ENCODE measurements at places on chromosomes 13 and 19.

GRCh38 chr13:73681779-73682178 lies 452.4 kb downstream of the KLF12 start:
- DNase-seq: no peak

- DNase-seq: no peak
Observed at GRCh38 chr13:70380809-70381208, 272.6 kb upstream of the KLHL1 start.

DNA sequence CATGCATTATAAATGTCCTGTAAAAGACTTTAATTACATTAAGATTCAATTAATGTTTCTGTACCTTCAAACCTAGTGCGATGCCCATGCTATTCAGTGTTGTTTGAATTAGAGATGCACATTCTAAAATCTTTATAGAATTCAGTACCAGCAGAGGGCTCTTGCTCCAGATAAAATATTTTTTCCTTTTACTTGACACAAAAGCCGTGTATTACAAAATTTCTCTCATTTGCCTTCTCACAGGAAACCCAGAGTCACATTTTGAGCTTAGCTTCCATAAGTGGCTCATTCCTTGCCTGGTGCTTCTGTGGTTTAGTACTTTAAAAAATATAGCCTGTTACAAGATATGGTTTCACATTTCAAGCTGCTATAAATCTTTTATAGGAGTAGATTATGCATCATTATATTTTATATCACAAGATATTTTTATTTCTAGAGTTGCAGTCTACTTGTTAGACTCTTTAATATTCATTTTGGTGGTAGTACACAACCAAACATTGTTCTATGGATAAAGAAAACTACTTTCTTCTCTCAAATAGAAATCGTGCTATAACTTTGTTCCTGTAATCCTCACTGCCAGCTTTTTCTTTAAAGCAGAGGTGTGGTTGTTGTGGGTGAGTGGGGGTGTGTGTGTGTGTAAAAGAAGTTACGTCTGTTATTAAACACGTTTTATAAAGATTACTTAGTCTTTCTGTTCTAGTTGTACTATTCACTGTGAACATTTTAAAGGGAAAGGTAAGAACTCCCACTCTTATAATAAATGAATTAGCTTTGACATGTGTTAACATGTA lies 101.4 kb downstream of the RNF17 start:
- no peak for DNase-seq

- DNase-seq: peak; percentile 89
Observed at GRCh38 chr19:58150328-58150921, at the start of gene ZNF329. Gene ZNF329, minus strand, starts transcription at chr19:58150789. Its CDS starts 21,286 bp downstream, at chr19:58129503.

- no peak for DNase-seq
Observed at GRCh38 chr19:7888145-7888825, at the start of gene LRRC8E. Gene LRRC8E, plus strand, starts transcription at chr19:7888510. Its CDS starts 7,094 bp downstream, at chr19:7895604.

- no peak for DNase-seq
Observed at GRCh38 chr19:28514166-28514565, 698.8 kb downstream of the UQCRFS1 start.

- no peak for DNase-seq
Observed at GRCh38 chr19:31533114-31533513, 183.9 kb upstream of the TSHZ3 start.

DNA sequence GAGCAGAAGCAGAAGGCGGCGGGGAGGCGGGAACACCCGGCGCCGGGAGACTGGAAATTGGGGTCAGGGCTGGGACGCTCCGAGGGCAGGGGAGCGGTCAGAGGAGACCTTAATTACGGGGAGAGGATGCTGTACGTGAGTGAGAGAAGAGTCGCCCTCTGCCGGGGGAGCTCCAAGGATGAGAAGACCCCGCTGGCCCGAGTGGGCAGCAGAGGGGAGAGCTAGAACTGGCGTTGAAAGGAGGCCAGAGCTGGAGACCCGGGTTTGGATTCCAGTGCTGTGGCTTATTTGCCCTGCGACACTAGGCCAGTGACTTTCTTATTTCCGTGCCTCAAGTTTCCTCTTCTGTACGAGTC lies 536 bp downstream of the FAM32A start:
- DNase-seq: no peak

GRCh38 chr19:6216996-6217751 lies 62.6 kb downstream of the MLLT1 start:
- no peak for DNase-seq

- DNase-seq: peak; percentile 7
Observed at GRCh38 chr13:94813920-94814475, 101.7 kb upstream of the SOX21 start.

GRCh38 chr13:33112766-33113165 lies 96.5 kb downstream of the KL start:
- no peak for DNase-seq

DNA sequence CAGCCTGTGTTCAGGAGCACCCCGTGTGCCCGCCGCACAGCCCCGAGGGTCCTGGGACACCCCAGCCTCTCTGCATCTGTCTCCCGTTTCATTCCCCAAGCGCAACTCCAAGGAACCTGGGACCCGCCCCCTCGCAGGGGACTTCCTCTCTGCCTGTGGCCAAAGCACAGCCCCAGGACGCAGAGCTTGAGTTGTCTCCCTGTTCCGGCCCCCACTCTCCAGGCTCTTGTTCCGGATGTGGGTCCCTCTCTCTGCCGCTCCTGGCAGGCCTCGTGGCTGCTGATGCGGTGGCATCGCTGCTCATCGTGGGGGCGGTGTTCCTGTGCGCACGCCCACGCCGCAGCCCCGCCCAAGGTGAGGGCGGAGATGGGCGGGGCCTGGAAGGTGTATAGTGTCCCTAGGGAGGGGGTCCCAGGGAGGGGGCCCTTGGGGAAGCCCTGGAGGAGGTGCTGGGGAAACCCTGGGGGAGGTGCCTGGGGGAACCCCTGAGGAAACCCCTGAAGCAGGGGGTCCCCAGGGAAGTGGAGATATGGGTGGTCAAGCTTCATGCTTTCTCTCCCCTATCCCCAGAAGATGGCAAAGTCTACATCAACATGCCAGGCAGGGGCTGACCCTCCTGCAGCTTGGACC lies 1.3 kb downstream of the HCST start:
- DNase-seq: peak; percentile 65

- DNase-seq: no peak
Observed at GRCh38 chr19:4134351-4134750, 10.4 kb upstream of the MAP2K2 start.

- no peak for DNase-seq
Observed at GRCh38 chr19:51460164-51460992, 2.1 kb upstream of the SIGLEC8 start.

GRCh38 chr13:92473765-92474475 lies 752.7 kb upstream of the GPC6 start:
- no peak for DNase-seq

DNA sequence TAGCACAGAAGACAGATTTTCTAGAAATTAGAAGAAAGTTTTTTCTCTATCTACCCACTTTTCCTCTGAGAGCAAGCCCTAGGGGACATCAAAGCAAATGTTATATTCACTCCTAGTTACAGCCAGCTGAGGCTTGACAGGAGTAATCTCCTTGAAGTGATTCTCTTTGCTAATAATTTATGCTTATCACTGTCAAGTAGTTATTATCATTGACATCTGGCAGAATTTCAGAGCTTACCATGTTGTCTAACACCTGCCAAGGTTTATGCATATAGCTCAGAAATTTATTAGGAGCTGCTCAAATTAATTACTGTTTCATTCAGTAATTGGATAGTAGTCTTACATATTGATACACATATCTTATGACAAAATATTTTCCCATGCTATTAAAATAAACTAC lies 465.9 kb upstream of the ATXN8OS start:
- no peak for DNase-seq

- no peak for DNase-seq
Observed at GRCh38 chr13:35672611-35673010, 196.1 kb upstream of the MAB21L1 start.

DNA sequence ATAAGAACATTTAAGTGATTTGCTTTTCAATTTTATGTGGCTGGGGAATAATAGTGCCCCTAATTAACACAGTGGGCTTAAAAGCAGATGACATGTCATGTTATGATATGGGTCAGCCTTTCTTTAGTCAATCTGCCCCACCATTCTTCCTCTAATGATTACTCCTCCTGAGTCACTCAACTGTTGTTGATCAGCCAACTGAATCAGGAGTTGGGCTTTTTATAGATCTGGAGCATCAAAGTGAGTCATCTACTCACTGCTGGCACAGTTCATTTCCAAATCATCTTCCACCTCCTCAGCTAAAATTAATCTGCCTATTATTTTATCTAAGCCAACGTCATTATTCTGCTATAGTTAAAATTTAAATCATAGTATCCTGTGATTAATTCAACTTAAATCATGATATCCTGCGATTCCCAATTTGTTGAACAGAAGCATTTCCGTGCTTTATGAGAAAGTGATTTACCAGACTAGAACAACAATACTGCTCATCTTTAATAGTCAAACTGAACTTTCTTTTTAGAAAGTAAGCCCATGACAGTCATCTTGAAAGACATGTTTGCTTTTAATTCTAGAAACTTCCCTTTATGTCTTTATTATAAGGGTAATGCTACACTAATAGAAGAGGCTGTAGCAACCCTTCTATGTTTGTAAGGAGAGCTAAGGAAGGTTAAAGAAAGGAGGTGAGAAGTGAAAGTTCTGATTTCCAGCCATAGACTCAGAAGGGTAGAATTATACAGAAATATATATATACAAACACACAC lies 551.4 kb downstream of the TBC1D4 start:
- no peak for DNase-seq

GRCh38 chr13:31209172-31209840 lies 9.5 kb downstream of the B3GLCT start:
- DNase-seq: no peak

DNA sequence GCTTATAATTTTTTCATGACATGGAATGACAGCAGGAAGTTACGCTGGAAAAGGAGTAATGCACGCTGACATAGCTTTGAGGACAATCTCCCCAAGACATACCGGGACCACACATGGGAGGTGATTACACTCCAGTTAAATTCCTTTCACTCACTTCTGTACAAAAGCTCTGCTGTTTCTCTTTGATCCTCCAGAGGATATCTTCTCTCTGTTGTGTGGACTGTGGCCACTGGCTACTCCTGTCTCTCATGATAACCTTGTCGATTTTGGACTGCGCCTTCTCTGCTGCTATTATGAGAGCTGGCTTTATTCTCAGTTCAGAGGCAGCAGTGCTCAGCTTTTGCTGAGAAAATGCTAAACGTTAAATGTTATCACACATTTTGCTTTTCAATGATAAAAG lies 464.6 kb downstream of the FGF9 start:
- DNase-seq: no peak

GRCh38 chr19:45952686-45953505 lies 20.8 kb downstream of the NOVA2 start:
- no peak for DNase-seq

DNA sequence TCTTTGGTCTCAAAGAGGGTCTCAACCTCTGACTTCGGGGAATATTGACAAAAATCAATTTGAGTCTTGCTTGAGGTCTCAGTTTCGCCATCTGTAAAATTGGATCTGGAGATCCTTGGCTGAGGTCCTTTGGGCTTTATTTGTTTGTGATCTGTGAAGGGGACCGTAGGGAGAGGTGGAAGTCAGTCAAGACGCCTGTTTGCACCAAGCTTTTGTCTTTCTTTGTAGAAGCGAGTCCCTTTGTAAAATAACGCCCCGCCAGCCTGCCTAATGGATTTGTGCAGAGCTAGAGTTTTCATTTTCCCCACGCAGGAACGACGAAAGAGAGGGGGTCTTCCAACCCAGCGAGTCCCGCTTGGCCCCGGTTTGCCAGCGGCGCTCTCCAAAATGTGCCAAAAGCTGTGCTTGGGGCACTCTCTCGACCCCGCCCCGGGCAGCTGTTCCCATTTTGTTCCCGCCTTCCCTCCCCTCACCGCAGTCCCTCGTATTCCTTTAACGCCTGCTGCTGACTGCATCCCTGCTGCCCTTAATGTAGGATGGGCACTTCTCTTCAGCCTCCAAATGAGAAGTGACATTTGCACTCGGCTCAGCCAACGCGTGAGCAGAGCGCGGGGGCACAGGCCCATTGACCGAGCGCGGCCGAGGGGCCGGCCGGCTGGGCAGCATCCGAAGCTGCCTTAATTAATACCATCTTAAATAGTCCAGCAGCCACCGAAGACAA lies 13.0 kb downstream of the ZIC5 start:
- no peak for DNase-seq

GRCh38 chr13:38888309-38888708 lies 102.3 kb downstream of the STOML3 start:
- DNase-seq: no peak

DNA sequence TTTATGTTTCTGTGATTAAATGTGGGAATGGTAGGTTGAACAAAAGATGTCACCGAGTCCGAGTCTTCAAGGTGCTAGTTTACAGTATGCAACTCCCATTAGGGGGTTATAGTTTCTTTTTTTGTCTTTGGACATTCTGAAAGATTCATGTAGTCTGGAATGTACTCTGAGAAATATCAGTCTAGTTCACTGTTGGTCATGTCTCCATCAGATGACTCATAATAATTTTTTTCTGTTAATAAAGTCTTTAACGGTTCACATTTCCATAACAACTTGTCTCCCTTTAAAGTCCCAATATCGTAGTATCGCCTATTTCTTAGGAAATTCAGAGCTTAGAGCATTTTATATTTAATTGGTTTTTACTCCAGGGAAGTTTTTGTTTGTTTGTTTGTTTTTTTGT lies 13.5 kb upstream of the ESD start:
- DNase-seq: no peak

DNA sequence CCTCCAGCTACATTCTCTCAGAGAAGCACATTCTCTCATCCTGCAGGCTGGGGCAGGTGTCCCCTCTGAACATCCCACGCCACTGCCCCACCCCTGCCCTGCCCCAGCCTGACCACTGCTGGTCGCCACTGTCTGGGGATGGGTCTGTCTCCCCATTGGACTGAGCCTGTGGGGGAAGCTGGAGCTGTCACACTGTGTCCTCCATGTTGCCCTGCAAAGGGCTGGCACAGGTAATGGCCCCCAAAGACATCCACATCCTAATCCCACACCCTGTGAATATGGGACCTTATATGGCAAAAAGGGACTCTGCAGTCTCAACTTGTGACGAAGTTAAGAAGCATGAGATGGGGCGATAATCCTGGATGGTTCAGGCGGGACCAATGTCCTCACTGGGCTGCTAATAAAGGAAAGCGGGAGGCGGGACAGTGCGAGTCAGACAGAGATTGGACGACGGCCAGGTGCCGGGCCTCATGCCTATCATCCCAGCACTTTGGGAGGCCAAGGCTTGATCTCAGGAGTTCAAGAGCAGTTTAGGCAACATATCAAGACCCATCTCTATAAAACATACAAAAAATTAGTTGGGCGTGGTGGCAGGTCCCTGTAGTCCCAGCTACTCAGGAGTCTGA lies 9.1 kb downstream of the AP2S1 start:
- DNase-seq: no peak

- no peak for DNase-seq
Observed at GRCh38 chr13:114124431-114124830, 8.0 kb downstream of the RASA3 start.

DNA sequence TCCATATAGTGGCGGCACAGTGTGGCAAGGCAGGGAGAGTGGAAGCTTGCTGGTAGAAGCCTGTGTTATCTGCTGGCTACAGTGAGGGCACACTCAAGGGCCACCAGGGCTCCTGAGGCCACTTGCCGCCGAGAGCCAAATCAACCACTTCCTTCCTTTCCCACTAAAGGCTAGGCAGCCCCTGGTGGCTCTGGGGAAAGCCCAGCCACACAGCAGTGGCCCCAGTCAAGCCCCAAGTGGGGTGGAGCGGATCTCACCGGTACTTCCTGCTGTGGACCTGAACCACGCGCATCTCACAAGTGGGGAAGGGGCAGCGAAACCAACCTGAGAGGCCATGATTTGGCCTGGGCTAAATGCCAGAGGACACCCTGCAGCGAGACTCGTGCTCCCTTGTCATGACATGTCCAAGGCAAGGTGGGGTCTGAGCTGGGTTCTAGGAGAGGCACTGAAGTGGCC lies 21.9 kb upstream of the SLC35E1 start:
- DNase-seq: no peak

- DNase-seq: no peak
Observed at GRCh38 chr19:3679581-3679980, 20.7 kb downstream of the PIP5K1C start.

- no peak for DNase-seq
Observed at GRCh38 chr19:40599331-40599901, 1.8 kb upstream of the LTBP4 start.
